Hematopoietic multipotent progenitor cell treated with erythropoietin and hydrocortisone succinate and interleukin-3 and kit ligand, for 6 days (in vitro differentiated cells): ENCODE measurements at places on chromosomes 11 and 22.
A peak's percentile ranks its signal among the peaks of the same experiment; 100 is the strongest.

- no peak for DNase-seq
Observed at GRCh38 chr11:130787973-130788570, 128.2 kb downstream of the SNX19 start.

GRCh38 chr11:133955081-133955891 lies 1.5 kb downstream of the IGSF9B start:
- DNase-seq = peak; percentile 14

GRCh38 chr11:117172724-117173421 lies 5.7 kb upstream of the SIDT2 start:
- DNase-seq = peak; percentile 27

DNA sequence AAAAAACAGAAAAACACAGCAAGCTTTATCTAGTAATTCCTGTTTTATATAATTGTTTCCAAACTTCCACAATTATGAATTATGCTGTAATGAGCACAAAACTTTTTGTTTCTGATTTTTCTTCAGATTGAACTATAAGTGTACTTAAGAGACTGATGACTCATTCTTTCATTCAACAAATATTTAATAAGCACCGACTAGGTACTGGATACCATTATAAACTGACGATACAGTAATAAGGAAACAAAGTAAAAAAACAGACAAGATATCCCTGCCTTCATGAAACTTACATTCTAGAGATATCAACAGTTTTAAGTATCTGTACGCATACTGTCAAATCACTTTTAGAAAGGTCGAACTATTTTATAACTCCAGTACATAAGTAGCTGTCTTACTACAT lies 78.6 kb downstream of the ME3 start:
- DNase-seq = no peak

GRCh38 chr11:134634897-134635831 lies 223.1 kb upstream of the B3GAT1 start:
- no peak for DNase-seq

GRCh38 chr11:78567209-78567608 lies 7.5 kb downstream of the NARS2 start:
- DNase-seq = no peak

DNA sequence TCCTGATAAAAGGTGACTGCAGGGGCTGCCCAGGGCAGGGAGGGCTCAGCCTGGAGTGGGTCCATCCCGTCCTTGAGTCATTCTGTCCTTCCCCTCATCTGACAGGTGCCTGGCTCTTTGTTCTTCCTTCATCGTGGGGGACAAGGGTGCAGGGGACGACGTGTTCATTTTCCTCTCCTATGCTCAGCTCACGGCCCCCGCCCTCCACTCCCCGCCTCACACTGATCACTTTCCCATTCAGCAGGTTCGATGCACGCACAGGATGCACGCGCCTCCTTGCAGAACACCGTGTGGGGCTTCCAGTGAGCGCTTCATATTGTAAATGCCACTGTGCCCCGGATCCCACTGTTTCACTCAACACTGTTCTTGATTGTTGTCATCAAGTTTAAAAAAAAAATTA lies 32.7 kb upstream of the SHANK2 start:
- no peak for DNase-seq

- DNase-seq = peak; percentile 30
Observed at GRCh38 chr22:35903571-35904335, 124.9 kb downstream of the RBFOX2 start.

GRCh38 chr11:83349296-83349695 lies 63.1 kb upstream of the CCDC90B start:
- DNase-seq = no peak

- no peak for DNase-seq
Observed at GRCh38 chr22:23626286-23626975, 5.7 kb downstream of the DRICH1 start.

DNA sequence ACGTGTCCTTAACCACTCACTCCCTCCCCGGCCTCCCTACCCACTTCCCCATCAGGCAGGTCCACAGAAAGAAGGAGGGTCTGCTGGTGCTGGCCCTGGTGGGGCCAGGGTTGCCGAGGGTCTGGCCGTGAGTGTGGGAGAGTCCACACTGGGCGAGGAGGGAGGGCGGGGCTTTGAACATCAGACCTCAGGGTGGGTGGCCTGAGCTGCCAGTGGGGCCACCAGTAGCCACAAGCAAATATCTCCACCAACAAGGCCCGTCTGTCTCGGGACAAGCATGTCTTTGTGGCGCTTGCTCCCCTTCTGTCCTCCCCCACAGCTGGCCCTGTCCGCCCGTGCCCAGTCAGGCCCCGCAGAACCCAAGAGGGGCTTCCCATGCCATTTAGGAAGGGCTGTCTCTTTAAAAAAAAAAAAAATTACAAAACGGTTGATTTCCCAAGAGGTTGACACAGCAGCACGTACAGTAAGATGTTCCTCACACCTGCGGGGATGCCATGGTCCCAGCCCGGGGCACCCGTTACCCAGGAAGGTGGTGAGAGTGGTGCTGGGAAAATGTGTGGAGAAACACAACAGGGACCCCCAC lies 17.7 kb upstream of the TALDO1 start:
- DNase-seq = no peak

GRCh38 chr11:59647245-59647980 lies 21.4 kb downstream of the PATL1 start:
- peak; percentile 44 for DNase-seq

- DNase-seq = no peak
Observed at GRCh38 chr11:16956538-16957153, 57.6 kb downstream of the PLEKHA7 start.

- DNase-seq = no peak
Observed at GRCh38 chr11:17992916-17993315, 19.9 kb downstream of the SERGEF start.

- no peak for DNase-seq
Observed at GRCh38 chr11:59415111-59415510, 11.1 kb downstream of the OR5A2 start.

DNA sequence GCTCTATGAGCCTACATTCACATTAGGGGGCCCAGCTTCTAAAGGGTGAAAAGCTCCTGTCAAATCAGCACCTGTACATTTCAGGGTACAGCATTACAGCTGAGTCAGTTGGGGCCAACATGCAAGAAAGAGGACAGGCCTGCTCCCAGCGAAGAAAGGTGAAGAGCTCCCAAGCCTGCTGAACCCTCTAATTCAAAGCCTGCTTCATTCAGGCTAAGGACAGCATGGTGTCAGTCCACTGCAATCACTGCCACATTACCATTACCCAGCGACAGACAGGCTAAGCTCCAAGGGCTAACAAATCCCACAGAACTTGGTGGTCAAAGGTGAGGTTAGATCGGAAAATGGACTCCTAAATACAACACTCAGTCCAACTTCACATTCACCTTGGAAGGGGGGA lies 65.4 kb upstream of the CHRM4 start:
- DNase-seq = no peak

DNA sequence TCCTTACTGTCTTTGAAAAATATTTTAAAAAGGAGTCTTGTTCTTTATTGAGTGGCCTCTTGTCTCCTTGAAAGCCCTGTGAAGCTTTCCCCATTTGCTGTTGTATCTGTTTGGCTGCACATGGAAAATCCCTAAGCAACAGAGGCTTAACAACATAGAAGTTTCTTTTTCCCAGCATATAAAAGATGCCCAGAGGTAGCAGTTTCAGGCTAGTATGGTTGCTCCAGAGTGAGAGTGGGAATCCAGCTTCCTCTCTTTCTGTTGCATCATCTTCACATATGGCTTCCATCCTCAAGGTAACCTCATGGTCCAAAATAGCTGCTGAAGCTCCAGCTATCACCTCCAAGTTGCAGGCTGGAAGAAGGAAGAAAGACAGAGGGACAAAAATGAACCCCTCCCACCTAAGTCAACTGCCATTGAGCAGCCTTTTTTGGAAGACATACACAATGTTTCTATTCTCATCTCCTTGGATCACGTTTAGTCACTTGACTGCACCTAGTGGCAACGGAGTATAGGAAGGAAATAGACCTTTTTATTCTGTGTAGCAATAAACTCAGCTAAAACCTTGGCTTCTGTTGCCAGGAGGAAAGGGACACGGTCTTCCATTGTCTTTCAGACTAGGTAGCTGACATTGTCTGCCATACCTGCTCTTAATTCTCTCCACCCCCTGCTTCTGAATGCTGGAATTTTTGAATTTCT lies 5.3 kb downstream of the CSF2RB start:
- DNase-seq = peak; percentile 64

GRCh38 chr11:68524213-68524612 lies 63.7 kb downstream of the PPP6R3 start:
- DNase-seq = no peak

DNA sequence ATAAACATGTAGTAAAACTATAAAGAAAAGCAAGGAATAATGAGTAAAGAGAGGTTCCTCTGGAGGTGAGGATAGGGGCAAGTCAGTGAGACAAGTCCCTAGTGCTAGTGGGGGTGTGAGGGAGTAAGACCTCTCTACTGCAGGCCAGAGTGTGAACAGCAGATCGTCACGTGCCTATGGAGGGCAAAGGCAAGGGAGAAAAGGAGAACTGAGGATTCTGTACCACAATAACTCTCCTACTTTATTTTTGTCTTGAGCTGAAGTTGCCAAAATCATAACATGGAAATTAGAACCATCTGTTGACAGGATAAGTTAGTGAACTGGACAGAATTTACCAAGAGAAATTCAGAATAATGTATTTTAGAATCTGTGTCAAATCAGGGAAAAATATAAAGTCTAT lies 77.6 kb downstream of the ENTHD1 start:
- no peak for DNase-seq

DNA sequence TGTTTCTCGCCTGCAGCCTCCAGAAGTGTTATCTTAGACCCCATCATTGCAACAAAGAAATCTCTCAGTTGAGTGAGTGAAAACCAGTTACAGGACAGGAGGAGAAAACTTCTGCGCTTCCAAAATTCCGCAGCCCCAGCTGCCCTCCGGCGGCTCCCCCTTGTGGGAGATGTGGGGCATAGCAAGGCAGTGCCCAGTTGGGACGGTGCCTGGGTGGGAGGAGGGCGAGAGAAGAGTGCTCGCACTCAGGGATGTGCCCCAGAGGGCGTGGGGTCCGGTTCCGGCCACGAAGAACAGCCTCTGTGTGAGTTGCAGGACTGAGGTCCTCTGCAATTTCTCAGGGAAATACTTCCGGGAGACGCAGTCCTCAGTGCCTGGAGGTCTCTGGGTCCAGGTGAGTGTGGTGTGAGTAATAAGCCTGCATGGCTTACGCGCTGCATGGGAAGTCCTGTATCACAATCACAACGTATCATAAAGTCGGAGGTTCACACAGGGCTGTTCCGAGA lies 87.0 kb upstream of the BLID start:
- DNase-seq = peak; percentile 69

DNA sequence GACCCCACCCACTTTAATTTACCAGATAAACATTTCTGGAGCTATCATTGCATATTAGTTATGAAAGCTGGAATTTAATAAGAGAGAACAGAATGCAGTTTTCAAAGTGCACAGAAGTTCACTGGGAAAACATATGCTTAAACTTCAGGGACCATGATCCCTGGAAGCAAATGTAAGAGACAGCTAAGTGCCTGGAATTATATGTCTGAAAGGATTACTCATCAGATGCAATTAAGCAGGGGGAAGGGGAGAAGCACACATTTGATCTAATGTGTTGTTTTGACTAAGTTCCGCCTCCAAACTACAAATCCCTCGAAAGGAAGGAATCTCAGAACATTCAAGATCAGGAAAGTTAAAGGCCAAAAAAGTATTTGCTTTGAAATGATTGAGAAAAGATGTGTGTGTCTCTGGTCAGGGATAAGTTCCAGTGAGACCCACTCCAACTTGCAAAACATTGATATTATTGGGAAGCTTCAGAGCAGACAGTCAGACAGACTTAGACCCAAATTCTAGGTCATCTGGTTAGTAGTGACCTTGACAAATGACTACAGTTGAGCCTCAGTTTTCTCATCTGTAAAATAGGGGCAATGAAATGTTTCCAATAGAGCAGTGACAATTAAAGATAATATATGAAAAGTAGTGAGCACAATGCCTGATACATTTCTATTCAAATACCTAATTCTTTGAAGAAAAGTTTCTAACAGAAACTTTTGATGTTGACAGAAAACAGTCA lies 147.6 kb downstream of the ME3 start:
- no peak for DNase-seq

- DNase-seq = no peak
Observed at GRCh38 chr11:63015521-63016215, at the start of gene SLC22A8. Gene SLC22A8, minus strand, starts transcription at chr11:63015841. Its CDS starts 883 bp downstream, at chr11:63014958.

DNA sequence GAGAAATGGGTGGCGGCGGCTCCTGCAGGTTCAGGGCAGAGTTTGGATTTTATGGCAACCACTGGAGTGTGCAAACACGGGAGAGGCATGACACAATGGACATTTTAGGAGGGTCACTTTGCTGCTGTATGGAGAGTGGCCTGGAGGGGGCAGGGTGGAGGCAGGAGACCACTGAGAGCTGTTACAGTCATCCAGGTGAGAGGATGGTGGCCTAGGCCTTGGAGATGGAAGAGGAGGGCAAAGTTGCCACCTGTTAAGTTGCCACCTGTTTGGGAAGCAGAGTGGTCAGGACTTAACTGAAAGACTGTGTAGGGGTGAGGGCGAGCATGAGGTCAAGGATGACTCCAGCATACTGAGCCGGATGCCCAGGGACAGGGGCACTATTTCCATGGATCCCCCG lies 2.3 kb upstream of the RAD9A start:
- peak; percentile 71 for DNase-seq

GRCh38 chr11:101870510-101870909 lies 44.3 kb upstream of the CEP126 start:
- DNase-seq = no peak

GRCh38 chr22:45073064-45073463 lies 63.3 kb upstream of the PHF21B start:
- no peak for DNase-seq

- no peak for DNase-seq
Observed at GRCh38 chr22:48944751-48945620, 882.7 kb downstream of the BRD1 start.
